Stimulated activated CD4-positive, alpha-beta T cell treated with anti-CD3 and anti-CD28 coated beads, Interleukin-15, amount 100 ng/mL, for 1 hour (primary cell): ENCODE measurements at places on chromosomes 5 and 9.

GRCh38 chr9:33429256-33429985, 18.0 kb downstream of the AQP3 start:
- no peak for DNase-seq

- no peak for DNase-seq
Measured at GRCh38 chr5:821504-821903, 29.3 kb downstream of the ZDHHC11 start.

- no peak for DNase-seq
Measured at GRCh38 chr9:5629312-5630080, 589 bp downstream of the RIC1 start.

GRCh38 chr9:12860998-12861397, 86.2 kb downstream of the LURAP1L start:
- no peak for DNase-seq

- DNase-seq: no peak
Measured at GRCh38 chr5:115817386-115817785, 927 bp upstream of the CDO1 start.

GRCh38 chr5:57509501-57510260, 27.1 kb upstream of the ACTBL2 start:
- no peak for DNase-seq

GRCh38 chr9:81833563-81834345, 94.5 kb upstream of the SPATA31D4 start:
- no peak for DNase-seq

DNA sequence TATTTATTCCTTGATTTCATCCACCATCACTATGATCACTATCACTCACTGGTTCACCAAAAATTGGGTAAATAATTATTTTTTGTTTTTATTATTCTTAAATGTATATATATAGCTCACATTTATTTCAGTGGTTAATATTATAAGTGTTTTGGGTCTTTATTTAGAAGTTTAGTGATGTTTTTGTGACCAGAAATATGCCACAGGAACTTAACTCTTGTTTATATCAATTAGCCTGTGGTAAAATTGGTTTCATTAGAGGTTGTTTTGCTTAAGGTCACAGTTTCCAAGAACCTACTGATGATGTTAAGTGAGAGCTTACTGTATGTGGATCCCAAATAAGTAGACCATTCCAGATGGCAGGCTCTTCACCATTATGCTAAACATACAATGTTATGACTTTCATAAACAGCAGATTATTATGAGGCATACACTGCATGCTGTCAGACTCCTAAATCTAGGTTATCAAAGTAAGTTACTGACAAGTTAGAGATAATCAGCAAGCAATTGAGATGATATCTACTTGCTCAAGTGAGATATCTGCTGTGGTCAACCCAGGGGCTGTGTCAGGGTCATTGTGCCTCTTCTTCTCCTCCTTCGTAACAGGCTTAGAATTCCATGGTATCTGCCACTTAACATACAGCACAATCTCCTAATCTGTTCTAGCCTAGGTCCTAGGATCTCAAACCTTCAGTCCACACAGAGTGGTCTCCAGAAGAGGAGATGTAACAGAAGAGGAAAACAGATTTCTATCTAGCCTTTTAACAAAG, 57.6 kb downstream of the NR3C1 start:
- DNase-seq: no peak

DNA sequence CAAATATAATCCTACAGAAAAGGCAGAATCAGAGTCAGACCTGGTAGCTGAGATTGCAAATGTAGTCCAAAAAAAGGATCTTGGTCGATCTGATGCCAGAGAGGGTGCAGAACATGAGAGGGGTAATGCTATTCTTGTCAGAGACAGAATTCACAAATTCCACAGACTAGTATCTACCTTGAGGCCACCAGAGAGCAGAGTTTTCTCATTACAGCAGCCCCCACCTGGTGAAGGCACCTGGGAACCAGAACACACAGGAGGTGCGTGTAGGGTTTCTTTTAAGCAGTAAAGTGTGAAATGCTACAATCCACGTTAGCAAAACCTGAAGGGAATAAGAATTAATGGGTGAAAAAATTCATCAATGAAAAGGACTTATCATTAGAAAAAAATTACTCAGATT, 145.8 kb downstream of the GIN1 start:
- no peak for DNase-seq

DNA sequence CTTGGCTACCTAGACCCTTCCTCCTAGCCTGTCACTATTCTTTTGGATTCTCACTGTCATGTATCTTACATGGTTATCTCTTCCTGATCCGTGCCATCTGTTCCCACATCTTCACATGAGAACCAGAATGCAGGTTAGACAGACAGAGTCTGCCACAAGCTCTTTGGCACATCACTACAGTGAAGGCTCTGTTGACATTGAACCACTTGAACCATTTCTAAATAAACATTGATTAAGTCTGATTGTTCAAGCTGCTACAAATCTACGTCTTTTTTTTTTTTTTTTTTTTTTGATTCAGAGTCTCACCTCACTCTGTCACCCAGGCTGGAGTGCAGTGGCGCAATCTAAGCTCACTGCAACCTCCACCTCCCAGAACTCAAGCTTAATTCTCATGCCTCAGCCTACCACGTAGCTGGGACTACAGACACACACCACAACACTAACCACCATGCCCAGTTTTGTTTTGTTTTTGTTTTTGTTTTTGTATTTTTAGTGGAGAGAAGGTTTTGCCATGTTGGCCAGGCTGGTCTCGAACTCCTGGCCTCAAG, 85.1 kb upstream of the LRRTM2 start:
- DNase-seq: no peak

DNA sequence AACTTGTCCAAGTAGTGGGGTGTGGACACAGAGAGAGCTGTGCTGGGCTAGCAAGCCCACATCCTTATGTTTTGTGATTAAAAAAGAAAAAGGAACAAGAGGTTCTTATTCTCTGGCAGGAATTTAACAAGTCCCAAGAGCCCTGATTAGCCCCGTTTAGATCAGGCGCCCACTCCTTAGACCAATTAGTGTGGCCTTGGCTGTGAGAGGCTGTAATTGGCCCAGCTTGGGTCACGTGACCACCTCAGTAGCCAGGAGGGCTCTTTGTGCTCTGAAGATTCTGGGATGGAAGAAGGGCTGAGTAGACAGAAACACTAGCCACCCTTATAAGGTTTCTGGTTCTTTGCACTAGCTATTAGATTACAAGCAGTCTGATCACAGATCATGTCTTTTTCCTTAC, 31.1 kb downstream of the GCNT4 start:
- DNase-seq: no peak

GRCh38 chr5:79878721-79879336, 112.2 kb downstream of the MTX3 start:
- no peak for DNase-seq

- DNase-seq: no peak
Measured at GRCh38 chr5:107700481-107700880, 29.7 kb upstream of the EFNA5 start.

GRCh38 chr5:149047462-149047861, 15.4 kb downstream of the SH3TC2 start:
- DNase-seq: no peak

DNA sequence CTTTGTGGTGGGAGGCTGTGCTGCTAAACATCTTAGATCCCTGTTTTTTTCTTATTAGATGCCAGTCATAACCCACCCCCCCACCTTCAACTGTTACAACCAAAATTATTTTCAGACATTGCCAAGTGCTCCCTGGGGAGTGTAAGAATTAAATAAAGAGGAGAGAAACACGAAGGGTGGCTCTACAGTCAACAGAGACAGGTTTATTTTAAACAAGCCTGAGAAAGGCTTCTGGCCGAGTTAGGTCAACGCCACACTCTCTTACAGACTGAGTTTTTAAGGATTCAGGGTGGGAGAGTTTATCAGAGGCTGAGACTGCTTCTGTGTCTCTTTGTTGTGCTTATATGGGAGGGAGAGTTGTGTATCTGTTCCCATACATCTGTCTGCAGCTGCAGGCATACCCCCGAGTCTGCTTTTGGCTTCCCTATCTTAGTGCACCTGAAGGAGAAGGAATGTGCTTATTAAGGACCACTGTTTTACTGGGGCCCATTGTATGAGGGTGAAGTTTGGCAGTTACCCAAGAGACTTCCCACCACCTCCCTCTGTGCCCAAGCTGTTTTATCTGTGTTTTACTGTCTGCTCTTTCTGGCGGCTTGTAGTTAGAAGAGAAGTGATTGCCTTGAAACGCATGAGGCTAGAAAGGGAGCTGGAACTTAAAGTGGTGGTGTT, 11.4 kb upstream of the GDA start:
- DNase-seq: no peak

- no peak for DNase-seq
Measured at GRCh38 chr9:95185956-95186355, 131.6 kb downstream of the FANCC start.

DNA sequence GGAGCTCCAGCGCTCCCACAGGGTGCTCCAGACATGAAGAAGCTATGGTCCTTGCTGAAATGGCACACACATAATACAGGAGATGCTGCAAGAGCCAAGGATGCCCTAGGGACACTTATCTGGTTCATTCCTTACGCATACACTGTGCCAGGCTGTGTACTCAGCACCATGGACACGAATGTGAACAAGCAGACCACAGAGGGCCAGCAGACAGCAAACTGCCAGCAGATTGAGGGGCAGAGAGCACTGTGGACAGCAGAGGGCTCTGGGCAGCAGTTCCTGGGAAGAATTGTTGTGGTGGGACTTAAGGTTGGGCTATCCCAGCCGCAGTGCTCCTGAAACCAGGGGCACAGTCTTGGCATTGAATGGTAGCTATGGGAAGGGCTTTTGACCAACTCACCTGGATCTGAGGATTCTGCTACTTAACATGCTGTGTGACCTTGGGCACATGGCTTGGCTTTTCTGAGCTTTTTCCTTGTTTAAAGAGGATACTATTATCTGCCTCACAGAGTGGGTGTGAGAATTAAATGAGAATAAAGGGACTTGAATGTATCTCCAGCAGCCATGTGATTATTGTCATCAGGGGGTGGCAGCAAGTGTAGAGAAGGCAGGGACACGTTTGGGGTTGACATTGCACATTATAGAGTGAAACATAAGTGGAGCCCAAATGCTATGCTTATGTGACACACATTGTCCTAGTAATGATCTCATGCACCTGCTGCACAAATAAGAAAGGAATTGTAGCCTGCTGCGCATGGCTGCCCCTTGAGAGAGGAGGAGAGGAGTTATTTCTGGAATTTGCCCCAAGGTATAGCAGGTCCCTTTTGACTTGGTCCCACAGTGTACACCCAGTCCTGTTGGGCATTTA, 30.1 kb downstream of the PPARGC1B start:
- no peak for DNase-seq

- DNase-seq: peak; percentile 21
Measured at GRCh38 chr5:154221371-154221896, 30.9 kb downstream of the GALNT10 start.

GRCh38 chr5:113181853-113182490, 205.4 kb downstream of the DCP2 start:
- no peak for DNase-seq
